Activated naive CD8-positive, alpha-beta T cell treated with anti-CD3 and anti-CD28 coated beads, Interleukin-2, amount 10 ng/mL, durations not matched to agents 7 days and 5 days (primary cell): ENCODE measurements at places on chromosomes 11 and 22. TPM values are rescaled to one million over a fixed set of nuclear protein-coding genes. Genes with fewer than 3 reads are reported as not detected.

ART5 gene
- total RNA-seq = not detected

RFPL3 gene
- not detected for total RNA-seq

GTSE1 gene
- total RNA-seq = 73.8 TPM

DNA sequence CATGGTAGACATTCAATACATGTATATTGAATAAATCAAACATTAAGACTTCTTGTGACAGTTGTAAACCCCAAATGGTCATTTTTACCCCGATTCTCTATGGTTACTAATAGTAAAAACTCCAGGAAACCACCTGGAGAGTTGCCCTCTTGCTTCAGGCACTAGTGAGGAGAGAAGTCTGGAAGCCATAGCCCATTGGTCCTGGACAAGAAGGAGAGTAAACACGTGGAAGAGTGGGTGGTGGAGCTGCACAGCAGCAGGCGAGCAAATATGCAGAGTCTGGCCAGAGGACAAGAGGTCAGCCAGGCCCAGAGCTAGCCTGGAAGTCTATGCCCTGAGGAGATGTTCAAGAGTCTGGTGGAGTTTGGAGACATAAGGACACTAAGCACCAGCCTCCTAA lies 17.7 kb downstream of the DCHS1 start:
- H3K27ac ChIP-seq = no peak overlapping the region
- peaks cover 5% of the 10 kb centered on the region for H3K4me1 ChIP-seq
- no peaks in the 10 kb centered on the region for H3K36me3 ChIP-seq
- no peaks in the 10 kb centered on the region for H3K27me3 ChIP-seq

- no peaks in the 10 kb centered on the region for H3K27me3 ChIP-seq
- H3K4me1 ChIP-seq = peaks cover 4% of the 10 kb centered on the region
- H3K4me3 ChIP-seq = no peak overlapping the region
These were observed 26.6 kb downstream of the RELT start for GRCh38 chr11:73402834-73403185.

DNA sequence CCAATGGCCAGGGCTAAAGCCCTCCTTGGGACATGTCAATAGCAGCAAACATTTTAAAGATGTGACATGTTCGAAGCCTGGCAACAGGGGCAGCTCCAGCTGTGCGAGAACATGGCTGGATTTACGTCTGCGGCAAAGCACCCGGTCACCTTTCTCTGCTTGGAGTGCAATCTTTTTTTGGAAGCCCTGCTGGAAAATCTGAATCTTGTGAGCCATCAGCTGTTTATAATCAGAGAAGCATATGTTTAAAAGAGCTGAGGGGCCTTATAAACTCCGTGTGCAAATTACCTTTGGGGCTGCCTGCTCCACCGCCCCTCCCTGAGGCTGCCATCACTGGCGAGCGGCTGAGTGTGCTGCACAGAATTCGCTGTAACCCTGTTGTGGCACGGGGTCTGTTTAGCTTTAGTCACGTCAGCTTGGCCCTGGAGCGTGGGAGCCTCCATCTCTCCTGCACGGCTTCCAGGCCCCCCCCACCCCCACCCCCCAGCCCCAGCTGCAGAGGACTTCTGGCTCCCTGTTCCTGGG lies 9.0 kb upstream of the KCNQ1OT1 start:
- DNase-seq = no peak
- H3K36me3 ChIP-seq = peaks cover 8% of the 10 kb centered on the region
- H3K27ac ChIP-seq = no peak overlapping the region
- H3K27me3 ChIP-seq = no peaks in the 10 kb centered on the region

DNA sequence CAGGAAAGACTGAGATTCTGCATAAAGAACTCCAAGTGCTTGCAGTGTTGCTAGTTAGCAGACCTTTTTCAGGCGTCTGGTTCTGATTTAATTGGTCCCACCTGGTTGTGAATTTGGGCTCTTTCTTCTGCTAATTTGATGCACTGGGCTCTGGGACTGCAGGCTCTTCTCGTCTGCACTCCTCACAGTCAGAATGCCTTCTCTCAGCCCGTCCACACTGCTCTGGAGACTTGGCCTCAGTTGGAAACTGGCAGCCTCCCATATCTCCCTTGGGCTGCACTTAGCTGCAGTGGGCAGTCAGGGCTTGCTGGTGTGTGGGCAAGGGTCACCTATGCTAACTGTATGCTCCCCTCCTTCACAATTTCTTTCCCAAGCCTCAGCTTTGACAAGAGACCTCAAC lies 1.5 kb downstream of the TRIM6 start:
- H3K36me3 ChIP-seq = no peaks in the 10 kb centered on the region
- peak overlapping the region; percentile 24 for H3K27ac ChIP-seq
- DNase-seq = no peak
- no peak overlapping the region for H3K4me3 ChIP-seq

GRCh38 chr22:20980938-20981722 lies 967 bp upstream of the LZTR1 start:
- H3K4me1 ChIP-seq = peaks cover 30% of the 10 kb centered on the region
- no peaks in the 10 kb centered on the region for H3K27me3 ChIP-seq
- peak overlapping the region; percentile 99 for H3K4me3 ChIP-seq
- DNase-seq = no peak
- peak overlapping the region; percentile 89 for H3K27ac ChIP-seq
- H3K36me3 ChIP-seq = peaks cover 4% of the 10 kb centered on the region

DNA sequence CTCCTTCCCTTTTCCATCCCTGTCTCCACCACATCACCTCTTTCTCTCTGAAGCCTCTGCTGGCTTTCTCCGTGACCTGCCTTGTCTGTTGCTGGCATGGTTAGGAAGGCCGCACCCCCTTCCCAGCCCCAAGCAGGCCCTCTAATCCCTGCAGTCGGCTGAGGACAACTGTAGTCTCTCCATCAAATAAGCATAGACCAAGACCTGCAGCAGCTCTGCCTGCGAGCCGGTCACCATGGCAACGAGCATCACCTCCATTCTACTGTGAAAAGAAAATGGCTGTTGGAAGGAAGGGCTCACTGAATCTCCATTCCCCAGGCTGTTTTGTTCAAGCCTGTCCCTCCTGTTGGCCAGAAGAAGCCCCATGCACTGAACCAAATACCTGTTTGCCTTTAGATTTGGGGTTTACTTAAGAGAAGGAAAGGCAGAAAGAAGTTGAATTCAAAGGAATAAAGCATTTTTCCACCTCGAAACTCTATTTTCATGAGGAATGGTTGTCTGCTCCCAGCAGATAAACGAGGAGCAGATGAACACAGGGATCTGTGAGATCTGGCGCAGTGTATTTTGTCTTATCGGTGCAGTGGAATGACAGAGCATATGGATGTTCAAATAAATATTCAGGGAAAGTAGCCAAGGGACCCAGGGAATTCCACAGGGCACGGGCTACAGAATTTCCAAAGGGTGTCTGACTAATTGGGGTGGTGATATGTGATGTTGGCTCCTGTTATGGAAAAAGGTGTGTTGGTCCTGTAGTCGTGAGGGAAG lies 113.1 kb upstream of the TTC12 start:
- no peak for DNase-seq
- no peaks in the 10 kb centered on the region for H3K36me3 ChIP-seq
- no peak overlapping the region for H3K4me3 ChIP-seq
- H3K27ac ChIP-seq = no peak overlapping the region
- H3K4me1 ChIP-seq = no peaks in the 10 kb centered on the region

DNA sequence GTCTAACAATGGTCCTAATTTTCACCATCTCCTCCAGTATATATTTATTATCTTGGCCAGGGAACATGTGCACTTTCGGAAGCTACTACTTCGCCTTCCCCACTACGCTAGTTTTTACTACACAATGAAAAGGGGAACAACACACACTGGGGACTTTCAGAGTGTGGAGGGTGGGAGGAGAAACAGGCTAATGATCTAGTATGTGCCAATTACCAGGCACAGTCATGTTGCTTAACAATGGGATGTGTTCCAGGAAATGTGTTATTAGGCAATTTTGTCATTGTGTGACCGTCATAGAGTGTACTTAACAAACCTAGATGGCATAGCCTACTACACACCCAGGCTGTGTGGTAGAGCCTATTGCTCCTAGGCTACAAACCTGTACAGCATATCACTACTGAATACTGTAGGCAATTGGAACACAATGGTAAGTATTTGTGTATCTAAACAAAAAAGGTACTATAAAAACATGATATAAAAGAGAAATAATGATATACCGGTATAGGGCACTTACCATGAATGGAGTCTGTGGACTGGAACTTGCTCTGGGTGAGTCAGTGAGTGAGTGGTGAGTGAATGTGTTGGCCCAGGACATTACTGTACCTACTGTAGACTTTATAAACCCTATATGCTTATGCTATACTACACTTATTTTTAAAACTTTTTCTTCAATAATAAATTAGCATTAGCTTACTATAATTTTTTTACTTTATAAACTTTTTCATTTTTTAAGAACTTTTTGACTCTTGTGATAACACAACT lies 20.1 kb upstream of the CUL5 start:
- DNase-seq = no peak
- H3K4me1 ChIP-seq = no peaks in the 10 kb centered on the region
- H3K27ac ChIP-seq = no peak overlapping the region
- H3K4me3 ChIP-seq = no peak overlapping the region
- H3K36me3 ChIP-seq = no peaks in the 10 kb centered on the region

DNA sequence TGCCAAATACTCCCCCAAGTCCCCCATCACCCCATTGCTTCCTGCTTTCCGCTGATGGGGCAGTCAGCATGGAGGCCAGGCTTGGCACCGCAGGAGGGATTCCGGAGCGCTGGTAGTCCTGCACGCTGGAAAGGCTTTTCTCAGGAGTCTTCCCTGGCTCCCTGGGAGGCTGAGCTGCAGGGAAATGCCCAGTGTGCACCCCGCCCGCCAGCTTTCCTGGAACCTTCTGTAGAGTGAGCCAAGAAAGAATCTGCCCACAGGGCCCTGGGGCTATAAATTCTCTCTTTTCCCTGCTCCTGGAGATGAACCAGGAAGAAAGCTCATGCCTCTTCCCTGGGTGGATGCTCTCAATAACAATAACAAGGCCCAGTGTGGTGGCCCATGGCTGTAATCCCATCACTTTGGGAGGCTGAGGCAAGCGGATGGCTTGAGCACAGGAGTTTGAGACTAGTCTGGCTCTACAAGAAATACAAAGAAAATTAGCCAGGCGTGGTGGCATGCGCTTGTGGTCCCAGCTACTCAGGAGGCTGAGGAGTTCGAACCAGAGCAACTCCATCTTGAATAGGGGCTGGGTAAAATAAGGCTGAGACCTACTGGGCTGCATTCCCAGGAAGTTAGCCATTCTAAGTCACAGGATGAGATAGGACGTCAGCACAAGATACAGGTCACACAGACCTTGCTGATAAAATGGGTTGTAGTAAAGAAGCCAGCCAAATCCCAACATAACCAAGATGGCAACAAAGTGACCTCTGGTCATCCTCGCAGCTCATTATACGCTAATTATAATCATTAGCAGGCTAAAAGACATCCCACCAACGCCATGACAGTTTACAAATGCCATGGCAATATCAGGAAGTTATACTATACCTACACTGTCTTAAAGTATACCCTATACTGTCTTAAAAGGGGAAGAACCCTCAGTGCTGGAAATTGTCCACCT lies 46.4 kb upstream of the FTH1 start:
- peaks cover 2% of the 10 kb centered on the region for H3K27me3 ChIP-seq
- H3K27ac ChIP-seq = no peak overlapping the region
